ENCODE measurements at places on chromosomes 5 and 9. TPM values are rescaled to one million over a fixed set of nuclear protein-coding genes. Genes with fewer than 3 reads are reported as not detected.
A peak's percentile ranks its signal among the peaks of the same experiment; 100 is the strongest.

The COL23A1 gene
- 18.0 TPM for total RNA-seq

The WHRN gene
- 10.6 TPM for total RNA-seq

The IL7R gene
- total RNA-seq, result not detected

The NTRK2 gene
- total RNA-seq, result not detected

The FIBCD1 gene
- total RNA-seq, result 6.2 TPM

The PCA3 gene
- not detected for total RNA-seq

- DNase-seq, result no peak
Observed at GRCh38 chr5:8861764-8862163, 684.1 kb downstream of the SEMA5A start.

DNA sequence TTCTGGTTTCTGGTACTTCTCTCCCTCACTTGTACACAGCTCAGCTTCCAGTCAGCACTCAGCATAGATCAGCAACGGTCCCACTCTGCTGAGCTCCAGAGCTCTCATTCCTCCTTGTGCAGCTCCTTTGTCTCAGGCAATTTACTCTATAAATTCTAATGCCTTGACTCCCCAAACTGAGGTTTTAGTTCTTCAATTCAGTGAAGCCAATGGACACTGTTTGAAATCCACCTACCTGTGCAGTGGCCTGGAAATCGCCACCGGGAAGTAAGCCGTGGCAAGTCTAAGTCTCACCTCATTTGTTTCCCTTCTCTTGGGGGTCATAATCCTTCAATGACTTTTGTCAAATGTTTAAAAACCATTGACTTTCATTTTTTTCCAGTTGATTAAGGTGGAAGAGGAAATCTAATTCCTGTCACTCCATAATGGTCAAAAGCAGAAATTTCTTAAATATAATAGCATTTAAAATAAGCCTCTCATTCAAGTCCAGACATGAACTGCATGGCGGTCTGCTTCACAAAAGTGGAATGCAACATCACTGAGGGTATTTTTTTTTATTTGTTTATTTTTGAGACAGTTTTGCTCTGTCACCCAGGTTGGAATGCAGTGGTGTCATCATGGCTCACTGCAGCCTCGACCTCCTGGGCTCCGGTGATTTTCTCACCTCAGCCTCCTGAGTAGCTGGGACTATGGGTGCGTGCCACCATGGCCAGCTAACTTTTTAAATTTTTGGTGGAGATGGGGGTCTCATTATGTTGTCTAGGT lies 79.6 kb downstream of the C7 start:
- no peak for DNase-seq

GRCh38 chr9:27349698-27350080 lies 52.7 kb upstream of the EQTN start:
- DNase-seq, result no peak

DNA sequence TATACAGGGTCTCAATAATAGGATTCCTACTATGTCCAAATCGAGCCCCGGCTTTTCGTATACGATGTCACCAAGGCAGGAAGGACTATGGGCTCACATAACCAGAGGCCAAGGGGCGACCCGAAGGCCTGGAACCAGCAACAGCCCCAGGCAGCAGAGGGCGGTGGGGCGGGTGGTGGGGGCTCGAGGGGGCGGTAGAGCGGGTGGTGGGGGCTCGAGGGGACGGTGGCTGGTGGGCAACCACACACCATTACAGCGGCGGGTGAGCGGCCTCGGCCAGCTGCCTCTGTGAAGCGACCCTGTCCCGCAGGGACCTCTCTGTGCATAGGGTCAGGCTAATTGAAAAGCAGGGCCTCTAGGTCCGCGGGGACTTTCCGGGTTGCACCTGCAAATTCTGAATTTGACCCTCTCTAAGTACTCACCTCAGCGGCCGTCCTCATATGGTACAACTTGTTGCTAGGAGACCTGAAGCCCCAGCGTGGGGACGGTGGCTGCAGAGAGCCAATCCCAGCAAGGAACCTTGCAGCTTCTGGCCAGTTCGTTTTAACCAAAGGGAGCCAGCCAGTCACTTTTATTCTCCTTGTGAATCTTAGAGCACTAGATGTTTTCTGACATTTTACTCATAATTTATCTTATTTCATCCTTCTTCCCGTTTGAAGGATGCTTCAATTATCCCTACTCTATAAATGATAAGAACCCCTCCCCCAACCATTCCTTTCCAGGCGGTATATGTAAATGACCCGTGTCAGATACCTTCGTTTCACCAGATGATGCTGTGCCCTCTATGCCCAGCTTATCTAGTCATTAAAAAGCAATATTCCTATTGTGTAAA lies at the start of gene NME5:
Gene NME5 (minus strand): TSS at position 480 of the 832 bp plus-strand sequence. CDS start 648 bp downstream, outside the sequence.
- DNase-seq, result peak; percentile 86

- DNase-seq, result no peak
Observed at GRCh38 chr5:173554038-173554955, 62.2 kb downstream of the BOD1 start.

- DNase-seq, result no peak
Observed at GRCh38 chr5:9534881-9535517, 10.9 kb downstream of the SEMA5A start.

- DNase-seq, result peak; percentile 82
Observed at GRCh38 chr9:127763918-127764384, 14.5 kb downstream of the SH2D3C start.

DNA sequence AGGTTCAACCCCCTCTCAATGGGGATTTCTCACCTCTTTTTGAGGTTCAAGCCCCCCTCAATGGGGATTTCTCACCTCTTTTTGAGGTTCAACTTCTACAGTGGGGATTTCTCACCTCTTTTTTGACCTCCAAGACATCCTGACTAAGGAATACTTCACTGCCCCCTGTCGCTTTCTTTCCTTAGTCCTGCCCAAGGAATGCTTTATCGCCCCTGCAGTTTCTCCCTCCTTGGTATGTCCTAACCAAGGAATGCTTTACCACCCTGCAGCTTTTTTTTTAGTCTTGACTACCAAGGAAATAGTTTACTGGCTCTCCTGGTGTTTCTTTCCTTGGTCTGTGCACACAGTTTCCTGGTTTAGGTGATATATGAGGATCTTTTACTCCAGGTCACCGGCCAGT lies 9.6 kb upstream of the IRGM start:
- no peak for DNase-seq

DNA sequence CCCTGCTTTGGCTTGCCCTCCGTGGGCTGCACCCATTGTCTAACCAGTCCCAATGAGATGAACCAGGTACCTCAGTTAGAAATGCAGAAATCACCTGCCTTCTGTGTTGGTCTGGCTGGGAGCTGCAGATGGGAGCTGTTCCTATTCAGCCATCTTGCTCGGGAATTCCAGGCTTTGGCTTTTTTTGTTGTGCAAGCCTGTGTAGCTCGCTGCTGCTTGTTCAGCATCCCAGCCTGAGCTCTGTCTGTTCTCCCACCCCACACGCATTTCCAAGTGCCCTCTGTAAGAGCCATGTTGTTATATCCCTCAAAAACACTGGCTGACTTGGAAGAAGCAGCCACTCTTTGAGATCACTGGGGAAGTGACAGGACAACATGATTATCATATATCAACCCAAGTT lies 101.6 kb upstream of the DPYSL3 start:
- peak; percentile 18 for DNase-seq

DNA sequence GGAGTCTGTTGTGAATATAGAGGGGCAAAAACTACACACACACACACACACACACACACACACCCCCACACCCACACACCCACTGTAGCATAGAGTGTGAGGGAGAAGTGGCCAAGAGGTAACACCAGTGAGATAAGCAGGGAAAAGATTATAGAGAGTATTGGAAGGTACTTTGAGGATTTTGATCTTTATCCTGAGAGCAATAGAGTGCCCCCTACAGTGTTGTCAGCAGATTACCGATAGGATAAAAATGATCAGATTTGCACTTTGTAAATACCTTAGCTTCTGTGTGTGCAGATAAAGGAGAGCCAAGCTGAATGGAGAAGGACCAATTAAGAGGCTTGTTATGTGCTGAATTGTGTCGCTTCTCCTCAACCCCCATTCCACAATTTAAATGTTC lies 32.3 kb downstream of the ERCC6L2 start:
- DNase-seq, result peak; percentile 1

- no peak for DNase-seq
Observed at GRCh38 chr9:114187827-114188226, 32.5 kb downstream of the COL27A1 start.

GRCh38 chr9:121365564-121365963 lies 4.5 kb downstream of the STOM start:
- DNase-seq, result no peak

- DNase-seq, result peak; percentile 3
Observed at GRCh38 chr5:54159153-54159892, 151.1 kb downstream of the ARL15 start.

- no peak for DNase-seq
Observed at GRCh38 chr5:154211641-154212390, 21.3 kb downstream of the GALNT10 start.
